Type B pancreatic cell (in vitro differentiated cells): ENCODE measurements at places on chromosomes 1 and 21. TPM values are rescaled to one million over a fixed set of nuclear protein-coding genes. Genes with fewer than 3 reads are reported as not detected.
A peak's percentile ranks its signal among the peaks of the same experiment; 100 is the strongest.

OR6K3 gene
- total RNA-seq = not detected in 2 replicates

INSRR gene
- 1.7 TPM in 1 of 2 replicates, not detected in the other for total RNA-seq

NR5A2 gene
- total RNA-seq = 3.5 and 6.2 TPM in 2 replicates

RNF19B gene
- 20.1 and 33.8 TPM in 2 replicates for total RNA-seq

EPHA8 gene
- 0.46 and 3.4 TPM in 2 replicates for total RNA-seq

GRCh38 chr1:5651964-5652821, 340.0 kb downstream of the NPHP4 start:
- peaks cover 16% of the 10 kb centered on the region for H3K4me1 ChIP-seq
- H3K27me3 ChIP-seq = peaks cover 53% of the 10 kb centered on the region
- peak overlapping the region; percentile 26 for H3K27ac ChIP-seq
- H3K36me3 ChIP-seq = peaks cover 3% of the 10 kb centered on the region

DNA sequence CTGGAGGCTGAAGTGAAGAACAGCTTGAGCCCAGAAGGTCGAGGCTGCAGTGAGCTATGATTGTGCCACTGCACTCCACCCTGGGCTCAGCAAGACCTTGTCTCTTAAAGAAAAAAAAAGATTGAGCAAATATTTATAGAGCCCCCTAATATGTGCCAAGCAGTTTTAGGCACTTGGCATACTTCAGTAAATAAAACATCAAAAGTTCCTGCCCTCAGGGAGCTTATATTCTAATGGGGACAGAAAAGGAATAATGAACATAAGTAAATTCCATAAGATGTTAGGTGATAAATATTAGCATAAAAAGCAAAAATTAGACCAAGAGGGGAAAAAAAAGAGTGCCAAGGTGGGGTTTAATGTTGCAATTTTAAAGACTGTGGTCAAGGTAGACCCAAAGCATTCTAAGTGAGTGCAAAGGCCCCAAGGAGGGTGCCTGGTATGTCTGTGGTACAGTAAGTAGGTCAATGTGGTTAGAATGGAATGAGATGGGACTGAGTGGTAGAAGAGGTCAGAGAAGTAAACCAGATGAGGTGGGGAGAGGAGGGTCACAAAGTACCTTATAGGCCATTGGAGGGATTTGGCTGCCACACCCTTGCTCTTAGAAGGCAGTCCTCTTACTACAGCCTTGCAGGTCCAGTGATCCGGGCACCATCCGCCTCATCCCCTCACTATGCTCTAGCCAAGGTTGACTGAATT, 2.2 kb upstream of the TOE1 start:
- H3K27me3 ChIP-seq = no peaks in the 10 kb centered on the region
- peak overlapping the region; percentile 69 for H3K4me3 ChIP-seq
- H3K36me3 ChIP-seq = peaks cover 29% of the 10 kb centered on the region
- no peak for DNase-seq
- H3K4me1 ChIP-seq = peaks cover 23% of the 10 kb centered on the region

- no peak for DNase-seq
- no peaks in the 10 kb centered on the region for H3K36me3 ChIP-seq
- no peak overlapping the region for H3K4me3 ChIP-seq
- H3K4me1 ChIP-seq = peaks cover 16% of the 10 kb centered on the region
- H3K27me3 ChIP-seq = peaks cover 11% of the 10 kb centered on the region
Measured at GRCh38 chr1:227440182-227440581, 121.9 kb upstream of the CDC42BPA start.

DNA sequence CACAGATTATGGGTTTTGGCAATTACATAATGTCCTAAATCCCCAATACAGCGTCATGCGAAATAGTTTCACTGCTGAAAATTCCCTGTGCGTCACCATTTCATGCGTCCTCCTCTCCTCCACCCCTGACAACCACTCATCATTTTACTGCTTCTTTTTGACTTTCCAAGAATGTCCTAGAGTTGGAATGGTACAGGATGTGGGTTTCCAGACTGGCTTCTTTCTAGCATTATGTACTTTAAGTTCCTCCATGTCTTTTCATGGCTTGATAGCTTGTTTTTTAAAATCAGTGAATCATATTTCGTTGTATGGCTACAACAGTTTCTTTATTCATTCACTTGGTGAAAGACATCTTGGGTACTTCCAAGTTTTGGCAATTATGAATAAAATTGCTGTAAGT, 7.4 kb downstream of the NBPF3 start:
- no peaks in the 10 kb centered on the region for H3K4me1 ChIP-seq
- no peak overlapping the region for H3K27ac ChIP-seq
- no peak overlapping the region for H3K4me3 ChIP-seq
- no peaks in the 10 kb centered on the region for H3K36me3 ChIP-seq
- no peaks in the 10 kb centered on the region for H3K27me3 ChIP-seq

- DNase-seq = no peak
- no peak overlapping the region for H3K27ac ChIP-seq
- H3K27me3 ChIP-seq = no peaks in the 10 kb centered on the region
- H3K36me3 ChIP-seq = peaks cover 11% of the 10 kb centered on the region
Measured at GRCh38 chr1:230174041-230174440, 107.0 kb downstream of the GALNT2 start.

- no peaks in the 10 kb centered on the region for H3K36me3 ChIP-seq
- no peak for DNase-seq
- H3K4me1 ChIP-seq = peaks cover 10% of the 10 kb centered on the region
Measured at GRCh38 chr1:181251001-181251712, 162.7 kb downstream of the IER5 start.

GRCh38 chr1:170634293-170634692, 29.6 kb upstream of the PRRX1 start:
- no peaks in the 10 kb centered on the region for H3K27me3 ChIP-seq
- no peaks in the 10 kb centered on the region for H3K36me3 ChIP-seq
- H3K27ac ChIP-seq = no peak overlapping the region
- peaks cover 7% of the 10 kb centered on the region for H3K4me1 ChIP-seq
